ENCODE measurements at places on chromosomes 11 and 22. TPM values are rescaled to one million over a fixed set of nuclear protein-coding genes. Genes with fewer than 3 reads are reported as not detected.

The SYT7 gene
- 0.32 TPM for total RNA-seq

- DNase-seq = no peak
Observed at GRCh38 chr22:46090036-46090591, 60.2 kb upstream of the PPARA start.

The PGA3 gene
- total RNA-seq = not detected

DNA sequence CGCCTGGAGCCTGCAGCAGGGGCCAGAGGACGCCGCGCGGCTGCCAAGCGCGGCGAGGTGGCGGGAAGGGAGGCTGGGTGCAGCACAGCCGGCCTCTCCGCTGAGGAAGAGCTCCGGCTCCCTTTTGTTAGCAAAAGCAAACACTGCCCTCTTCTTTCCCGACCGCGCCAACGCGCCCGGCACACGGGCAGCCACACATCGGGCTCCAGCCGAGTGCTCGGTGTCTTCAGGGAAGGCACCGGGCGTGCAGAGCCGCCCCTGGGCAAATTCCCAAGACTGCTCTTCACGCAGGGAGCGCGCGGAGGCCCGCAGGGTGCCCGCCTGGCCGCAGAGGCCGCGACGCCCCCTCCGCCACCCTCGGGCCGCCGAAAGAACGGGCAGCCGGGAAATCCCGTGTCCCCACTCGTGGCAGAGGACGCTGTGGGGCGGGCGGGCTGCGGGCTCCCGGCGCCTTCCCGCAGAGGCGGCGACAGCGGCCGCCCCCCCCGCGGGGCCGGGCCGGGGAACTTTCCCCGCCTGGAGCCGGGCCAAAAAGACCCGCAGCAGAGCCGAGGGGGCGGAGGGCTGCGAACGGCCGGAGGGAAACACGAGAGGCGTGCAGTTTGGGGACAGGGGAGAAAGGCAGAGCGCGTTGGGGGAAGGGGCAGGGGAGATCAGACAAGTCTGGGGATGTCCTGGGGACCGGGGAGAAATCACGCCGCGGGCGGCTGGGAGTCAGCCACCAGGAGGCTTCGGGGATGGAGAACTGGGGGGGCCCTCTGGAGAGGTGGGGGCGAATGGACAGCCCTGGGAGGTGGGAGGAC lies 931 bp downstream of the CADM1 start:
- DNase-seq = no peak

DNA sequence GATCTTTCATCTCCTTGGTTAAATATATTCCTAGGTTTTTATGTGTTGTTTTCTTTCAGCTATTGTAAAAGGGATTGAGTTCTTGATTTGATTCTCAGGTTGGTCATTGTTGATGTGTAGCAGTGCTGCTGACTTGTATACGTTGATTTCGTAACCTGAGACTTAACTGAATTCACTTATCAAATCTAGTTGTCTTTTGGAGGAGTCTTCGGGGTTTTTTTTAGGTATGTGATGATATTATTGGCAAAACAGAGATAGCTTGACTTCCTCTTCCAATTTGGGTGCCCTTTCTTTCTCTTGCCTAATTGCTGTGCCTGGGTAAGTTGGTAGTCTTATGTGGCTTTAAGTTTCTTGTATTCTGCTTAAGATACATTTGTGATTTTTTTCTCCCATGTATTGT lies 52.8 kb downstream of the CBL start:
- DNase-seq = no peak

The POLD3 gene
- total RNA-seq = 50.1 TPM

DNA sequence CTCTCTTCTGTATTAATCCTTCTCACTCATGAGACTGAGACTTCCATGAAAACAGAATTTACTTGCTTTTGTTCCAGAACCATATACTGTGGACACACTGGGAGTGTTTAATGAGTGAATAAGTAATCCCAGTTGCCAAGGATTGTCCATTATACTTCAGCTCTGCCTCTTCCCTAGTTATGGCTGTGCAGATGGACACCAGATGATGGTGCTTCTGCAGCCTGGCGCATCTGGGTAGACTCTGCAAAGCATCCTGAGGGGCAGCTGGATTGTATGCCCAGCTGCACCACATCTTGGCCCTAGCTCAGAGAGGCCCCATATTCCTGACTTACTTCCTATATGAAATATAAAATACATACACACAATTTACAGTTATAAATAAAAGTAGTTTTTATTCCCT lies 43.5 kb downstream of the DBX1 start:
- no peak for DNase-seq

The TRIM49 gene
- total RNA-seq = not detected

- no peak for DNase-seq
Observed at GRCh38 chr22:37464181-37464580, 22.0 kb downstream of the MFNG start.

GRCh38 chr22:48263431-48263765 lies 1500.9 kb downstream of the TBC1D22A start:
- DNase-seq = no peak

GRCh38 chr11:134577751-134578395 lies 165.8 kb upstream of the B3GAT1 start:
- DNase-seq = no peak

DNA sequence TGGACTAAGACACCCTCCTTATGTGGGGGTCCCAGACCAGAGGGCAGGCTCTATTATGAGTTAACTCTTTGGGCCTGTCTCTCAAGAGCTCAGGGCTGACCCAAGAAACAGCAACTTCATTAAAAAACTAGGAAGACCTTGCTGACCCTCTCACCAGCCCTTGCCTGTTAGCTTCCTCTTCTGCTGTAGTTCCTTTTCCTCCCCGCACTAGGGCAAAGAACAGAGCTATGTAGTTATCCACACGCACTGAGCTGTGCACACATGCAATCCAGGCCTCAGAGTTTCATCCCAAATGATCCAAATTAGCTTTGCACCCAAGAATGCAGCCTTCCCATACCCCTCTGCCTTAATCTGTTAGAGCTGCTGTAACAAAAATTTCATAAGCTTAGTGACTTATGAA lies 539.6 kb upstream of the CADM1 start:
- DNase-seq = no peak

DNA sequence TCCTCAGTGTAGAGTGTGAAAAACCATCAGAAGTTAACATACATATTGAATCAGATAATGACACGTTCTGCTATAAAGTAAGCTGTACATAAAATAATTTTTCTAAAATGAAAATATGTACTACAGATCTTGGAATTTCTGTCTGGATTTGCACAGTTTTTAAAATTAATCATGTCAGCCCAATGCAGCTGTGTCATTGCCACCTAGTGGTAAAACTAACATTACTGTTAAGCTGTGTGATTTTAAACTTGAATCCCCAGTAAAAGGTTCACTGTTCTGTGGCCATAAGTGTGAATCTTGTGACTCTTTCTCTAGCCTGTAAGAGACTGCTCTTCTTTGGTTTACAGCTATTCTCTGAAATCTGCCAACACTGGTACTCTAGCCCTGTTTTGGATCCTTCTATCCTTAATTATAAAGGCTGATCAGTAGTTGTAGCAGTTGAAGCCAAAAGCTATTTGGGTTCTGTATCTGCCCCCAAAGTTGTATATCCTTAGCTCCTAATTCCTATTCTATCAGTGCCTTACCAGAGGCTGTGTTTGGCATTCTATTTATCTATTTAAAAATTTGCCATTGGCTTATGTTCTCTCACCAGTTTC lies 4.0 kb downstream of the JRKL start:
- no peak for DNase-seq

DNA sequence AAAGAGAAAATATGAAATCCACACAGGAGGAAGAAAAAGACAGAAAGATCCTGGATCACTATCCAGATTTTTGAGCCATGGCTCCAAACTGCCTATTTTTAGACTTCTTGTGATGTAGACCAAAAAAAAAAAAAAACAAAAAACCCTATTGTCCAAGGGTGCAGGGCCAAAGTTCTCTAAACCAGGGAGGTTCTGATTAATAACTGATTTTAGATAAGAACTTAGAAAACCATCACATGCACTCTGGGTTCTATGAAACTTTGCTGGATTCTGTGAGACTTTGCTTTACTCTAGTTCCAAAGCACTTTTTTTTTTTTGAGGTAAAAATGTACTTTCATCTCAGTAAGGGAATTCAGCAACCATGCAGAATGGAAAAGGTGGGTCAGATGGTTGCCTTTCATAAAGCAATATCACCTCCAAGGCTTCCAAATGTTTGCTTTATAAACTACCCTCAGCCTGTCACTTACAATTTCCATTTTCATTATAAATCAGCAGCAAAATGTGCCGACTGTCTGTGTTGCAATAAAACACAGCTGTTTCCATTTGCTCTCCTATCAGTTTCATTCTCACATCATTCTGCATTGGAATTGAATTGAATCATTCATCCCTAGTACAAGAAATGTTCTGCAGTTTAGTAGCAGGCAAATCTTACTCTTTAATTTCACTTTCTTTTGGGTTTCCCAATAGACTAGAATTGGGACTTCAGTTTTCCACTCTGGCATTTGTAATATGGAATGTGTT lies 1584.3 kb upstream of the RAG2 start:
- no peak for DNase-seq

The CRYBB2 gene
- not detected for total RNA-seq

The ART1 gene
- not detected for total RNA-seq

The LMF2 gene
- 81.2 TPM for total RNA-seq

DNA sequence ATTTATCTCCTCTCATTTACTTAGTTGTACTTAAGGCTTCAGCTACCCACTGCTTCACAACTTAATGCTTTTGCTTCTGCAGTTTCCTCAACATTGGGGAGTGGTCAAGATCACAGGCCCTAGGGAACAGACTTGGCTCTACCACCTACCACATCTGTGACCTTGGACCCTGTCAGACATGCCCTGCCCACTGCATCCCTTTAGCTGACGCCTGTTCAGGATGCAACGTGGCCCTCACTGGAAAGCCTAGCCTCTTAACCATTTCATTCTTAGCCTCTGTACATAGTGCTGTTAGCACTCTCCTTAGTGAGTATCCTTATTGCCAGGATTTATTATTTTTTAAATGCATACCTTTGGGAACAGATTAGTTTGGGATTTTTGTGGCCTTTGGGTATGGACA lies 34.4 kb downstream of the TNRC6B start:
- DNase-seq = no peak

- DNase-seq = no peak
Observed at GRCh38 chr11:47904048-47904447, 55.9 kb upstream of the NUP160 start.

- DNase-seq = no peak
Observed at GRCh38 chr11:93765551-93765950, 18.5 kb upstream of the MED17 start.
